Occipital lobe (tissue), 3 donors: ENCODE measurements at places on chromosomes 13 and 19. TPM values are rescaled to one million over a fixed set of nuclear protein-coding genes. Genes with fewer than 3 reads are reported as not detected.

GRCh38 chr13:95391785-95392184 is 90.5 kb upstream of the ABCC4 start:
- DNase-seq: no peak

- no peak for DNase-seq
These were observed 23.5 kb downstream of the NFIC start for GRCh38 chr19:3389876-3390371.

- no peak for DNase-seq
These were observed 140.2 kb downstream of the ZNF536 start for GRCh38 chr19:30512176-30513081.

- DNase-seq: no peak
These were observed 13.3 kb downstream of the RAB8A start for GRCh38 chr19:16124953-16125352.

Gene DHDH
- not detected for total RNA-seq
